ENCODE measurements at places on chromosomes 12 and 14.
A peak's percentile ranks its signal among the peaks of the same experiment; 100 is the strongest.

DNA sequence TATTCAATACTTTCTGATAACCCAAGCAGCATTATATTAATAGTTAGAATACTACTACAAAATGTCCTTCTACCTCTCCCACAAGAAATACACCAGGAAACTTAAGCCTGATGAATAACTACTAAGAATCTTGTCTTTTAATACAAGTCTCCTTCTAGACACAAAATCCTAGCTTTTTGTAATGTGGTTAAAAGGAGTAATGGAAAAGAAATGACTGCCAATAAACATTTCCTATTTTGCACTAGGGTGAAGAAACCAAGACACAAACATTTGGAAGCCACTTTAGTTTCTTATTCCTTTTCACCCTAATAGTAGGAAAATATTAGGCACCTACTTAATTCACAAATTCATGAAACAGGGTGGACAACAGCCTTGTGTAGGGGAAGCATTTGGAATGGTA is 51.3 kb upstream of the TTC7B start:
- no peak for DNase-seq

DNA sequence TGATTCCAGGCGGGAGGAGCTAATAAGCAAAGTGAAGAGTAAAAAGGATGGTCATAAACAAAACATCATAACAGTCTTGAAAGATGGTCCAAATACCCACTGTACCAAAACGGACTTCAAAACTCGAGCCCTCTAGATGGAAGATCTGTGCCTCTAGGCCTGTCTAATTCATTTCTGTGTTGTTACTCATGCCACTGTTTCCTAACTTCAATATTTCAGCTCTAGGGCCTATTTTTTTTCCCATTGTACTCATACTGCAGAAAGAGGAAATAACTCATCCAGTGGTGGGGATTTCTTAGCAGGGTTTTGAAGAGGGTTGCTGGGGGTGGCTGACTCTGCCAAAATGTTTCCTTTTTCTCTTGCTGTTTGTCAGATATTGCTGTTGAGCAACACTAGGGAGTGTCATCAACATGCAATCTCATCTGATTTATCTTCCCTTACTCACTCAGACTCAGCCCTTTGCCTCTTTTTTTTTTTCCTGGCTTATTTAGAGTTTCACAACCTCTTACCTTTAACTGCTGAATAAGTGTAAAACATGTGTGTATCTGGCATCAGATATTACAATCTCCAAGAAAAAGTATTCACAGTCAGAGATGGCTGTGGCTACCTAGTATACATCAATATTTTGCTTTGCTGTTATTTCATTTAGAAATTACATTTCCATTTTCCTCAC is 189.6 kb downstream of the DUSP6 start:
- DNase-seq, result peak; percentile 99

GRCh38 chr14:77224212-77224611 is 42.6 kb downstream of the TMEM63C start:
- no peak for DNase-seq

- no peak for DNase-seq
Observed at GRCh38 chr14:68409387-68409786, 383.5 kb downstream of the ZFP36L1 start.

DNA sequence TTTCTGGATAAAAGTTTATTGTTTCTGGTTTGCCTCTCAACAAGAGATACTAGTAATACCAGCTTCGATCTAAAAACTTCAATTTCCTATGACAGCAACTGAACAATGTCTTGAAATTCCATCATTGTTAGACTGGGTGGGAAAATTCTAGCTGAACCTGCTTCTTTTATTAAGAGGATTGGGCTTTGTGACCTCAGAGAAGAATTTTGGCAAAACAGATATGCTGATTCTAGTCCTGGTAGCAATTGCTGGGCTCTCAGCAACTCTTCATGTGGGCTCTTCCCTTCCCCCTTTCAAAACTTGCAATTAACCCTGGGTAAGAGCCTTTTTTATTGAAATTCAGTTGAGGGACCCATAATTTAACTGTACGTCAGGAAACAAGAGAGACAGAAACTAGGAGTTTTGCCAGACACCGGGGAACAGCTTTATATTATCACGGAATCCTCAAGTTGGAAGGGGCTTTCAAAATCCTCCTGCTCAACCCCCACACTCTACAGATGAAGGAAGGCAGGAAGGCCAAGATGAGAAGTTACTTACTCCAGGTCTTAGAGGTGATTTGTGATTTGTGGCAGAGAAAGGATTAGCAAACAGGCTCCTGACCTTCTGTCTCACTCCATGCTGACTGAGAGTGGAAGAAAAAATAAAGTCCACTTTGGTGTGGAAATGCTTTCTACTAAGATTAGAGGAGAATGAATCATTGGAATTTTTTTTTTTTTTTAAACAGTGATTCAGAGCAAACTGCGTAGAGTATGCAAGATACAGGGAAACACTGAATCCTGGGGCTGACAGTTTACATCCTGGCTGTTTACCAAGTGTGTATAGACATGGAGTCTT is 239.0 kb upstream of the ATP2B1 start:
- DNase-seq, result peak; percentile 87

GRCh38 chr12:28027947-28028724 is 55.6 kb upstream of the PTHLH start:
- DNase-seq, result no peak

GRCh38 chr12:91056488-91056887 is 1.3 kb downstream of the KERA start:
- no peak for DNase-seq

DNA sequence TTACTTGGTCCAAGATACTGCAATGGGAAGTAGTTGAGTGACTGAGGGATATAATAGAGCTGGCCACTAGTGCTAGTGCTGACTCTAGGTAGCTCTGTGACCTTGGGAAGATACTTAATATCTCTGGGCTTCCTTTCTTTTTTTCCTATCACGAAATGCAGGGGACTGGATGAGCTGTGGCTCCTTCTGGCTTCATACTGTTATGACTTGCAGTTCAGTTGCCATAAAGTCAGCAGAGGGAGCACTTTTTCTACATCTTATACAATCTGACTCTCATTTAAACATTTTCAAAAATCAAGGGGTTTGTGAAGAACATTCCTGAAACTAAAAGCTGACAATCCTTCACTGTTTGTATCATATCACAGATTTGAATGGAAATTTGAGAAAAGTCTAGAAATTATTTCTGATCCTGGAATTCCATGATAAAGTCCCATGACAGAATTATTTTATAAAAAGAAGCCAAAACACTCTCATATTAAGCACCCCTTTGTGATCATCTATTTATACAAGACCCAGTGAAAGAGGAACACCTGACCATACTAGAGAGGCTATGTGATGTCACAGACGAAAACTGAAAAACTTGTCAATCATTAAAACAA is 5.3 kb downstream of the BHLHE41 start:
- DNase-seq, result no peak
